ENCODE measurements at places on chromosomes 13 and 19.

- DNase-seq: no peak
Measured at GRCh38 chr13:102090532-102090931, 311.3 kb downstream of the FGF14 start.

GRCh38 chr19:49343123-49343522 lies 7.9 kb downstream of the CD37 start:
- DNase-seq: no peak

GRCh38 chr13:27973961-27974662 lies 5.0 kb upstream of the CDX2 start:
- no peak for DNase-seq

DNA sequence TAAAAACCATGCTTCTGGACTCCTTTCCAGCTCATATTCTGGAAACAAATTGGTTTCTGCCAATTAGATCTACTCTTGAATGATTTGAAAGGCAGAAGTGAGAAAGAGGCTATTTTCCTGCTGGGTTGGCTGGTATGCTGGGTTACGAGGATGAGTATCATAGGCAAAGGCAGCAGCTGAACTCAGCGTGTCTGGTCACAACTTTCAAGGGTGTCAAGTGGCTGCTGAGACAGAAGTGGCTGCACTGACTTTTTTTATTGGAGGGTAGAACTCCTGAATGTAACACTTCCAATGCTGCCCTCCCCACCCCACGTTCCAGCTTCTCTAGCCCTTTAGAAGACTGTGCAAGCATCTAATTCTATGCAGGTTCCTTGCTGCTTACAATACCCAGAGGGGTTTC lies 8.3 kb upstream of the DZIP1 start:
- no peak for DNase-seq

- peak; percentile 55 for DNase-seq
Measured at GRCh38 chr19:16247353-16248182, 49.9 kb downstream of the AP1M1 start.

GRCh38 chr19:17259118-17259780 lies 5.3 kb downstream of the USHBP1 start:
- DNase-seq: no peak

GRCh38 chr19:39299404-39299803 lies 3.2 kb downstream of the IFNL1 start:
- DNase-seq: no peak

DNA sequence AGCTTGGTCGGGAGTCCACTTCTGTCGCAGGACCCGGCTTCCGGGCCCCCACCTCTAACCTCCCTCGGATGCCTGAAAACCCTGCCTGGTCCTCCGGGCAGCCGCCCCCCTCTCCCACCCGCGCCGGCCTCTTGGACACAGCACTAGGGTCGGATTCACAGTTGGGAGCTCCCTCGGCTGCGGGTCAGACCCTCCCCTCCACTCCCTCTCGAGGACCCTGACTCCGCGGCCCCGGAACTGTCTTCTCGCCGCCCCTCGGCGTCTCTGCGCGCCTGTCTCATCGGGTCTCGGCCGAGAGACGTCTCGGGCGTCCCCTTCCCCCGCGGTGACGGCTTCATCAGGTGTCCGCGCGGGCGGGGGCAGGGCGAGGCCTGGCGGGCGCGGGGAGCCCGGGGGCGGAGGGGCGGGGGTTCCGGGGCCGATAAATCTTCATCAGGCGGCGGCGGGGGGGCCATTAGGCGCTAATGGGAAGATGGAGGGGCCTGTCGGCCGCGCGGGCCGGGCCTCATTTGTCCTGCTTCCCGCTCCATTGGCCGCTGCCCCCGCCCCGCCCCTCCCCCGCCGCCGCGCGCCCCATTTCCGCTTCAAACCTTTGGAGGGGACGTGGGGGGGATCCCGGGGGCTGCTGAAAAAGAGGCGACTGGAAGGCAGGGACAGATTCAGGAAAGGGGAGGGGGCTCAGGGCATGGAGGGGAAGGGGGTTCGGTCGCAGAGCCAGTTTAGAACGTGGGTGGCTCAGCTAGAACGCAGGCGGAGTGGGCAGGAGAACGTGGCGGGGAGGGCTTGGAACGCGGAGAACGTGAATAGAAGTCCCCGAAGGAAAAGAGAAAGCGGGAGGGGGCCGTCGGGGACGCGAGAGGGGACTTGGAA lies 11.8 kb upstream of the ERFL start:
- DNase-seq: no peak

- DNase-seq: no peak
Measured at GRCh38 chr13:112759053-112759452, 69.2 kb downstream of the ATP11A start.

DNA sequence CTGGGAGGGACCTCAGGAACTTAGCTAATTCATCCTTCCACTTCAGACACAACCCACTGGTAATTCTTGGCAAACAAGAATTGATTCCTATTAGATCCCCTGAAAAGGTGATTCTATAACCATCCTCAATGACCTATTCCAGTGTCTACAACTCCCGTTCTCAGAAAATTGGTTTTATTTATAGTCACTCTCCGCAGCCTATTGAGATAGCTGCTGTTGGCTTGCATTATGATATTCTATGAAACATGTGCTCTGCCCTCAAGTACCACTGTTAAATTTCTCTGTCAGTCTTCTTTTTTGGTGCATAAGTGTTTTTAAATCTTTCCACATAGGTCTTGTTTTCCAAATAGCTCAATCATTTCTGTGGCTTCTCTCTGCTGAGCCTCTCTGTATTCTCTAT lies 75.0 kb downstream of the CDADC1 start:
- DNase-seq: no peak

DNA sequence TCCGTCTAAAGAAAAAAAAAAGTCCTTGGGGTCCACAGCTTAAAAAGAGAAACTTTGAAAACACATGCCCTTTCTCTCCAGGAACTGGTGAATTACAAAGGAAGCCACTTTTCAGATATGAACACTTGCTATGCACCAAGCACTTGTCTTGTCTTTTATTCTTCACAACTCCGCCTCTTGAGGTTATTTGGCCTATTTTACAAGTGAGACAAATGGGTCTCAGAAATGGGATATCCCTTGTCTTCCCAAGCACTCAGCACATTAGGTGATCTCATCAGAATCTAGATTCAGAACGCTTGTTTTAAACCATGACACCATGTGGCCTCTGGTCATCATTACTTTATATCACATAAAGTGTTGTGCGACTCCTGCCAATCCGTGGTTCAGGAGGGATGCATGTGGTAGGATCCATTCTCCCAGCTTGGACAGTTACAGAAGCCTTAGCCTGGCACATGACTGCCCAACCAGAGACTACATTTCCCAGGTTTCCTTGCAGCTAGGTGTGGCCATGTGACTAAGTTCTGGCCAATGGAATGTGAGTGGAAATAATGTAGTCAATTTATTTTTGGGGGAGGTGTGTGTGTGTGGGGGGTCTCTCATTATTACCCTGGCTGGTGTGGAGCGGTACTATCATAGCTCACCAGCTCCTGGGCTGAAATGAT lies 13.9 kb downstream of the TSKS start:
- peak; percentile 28 for DNase-seq

DNA sequence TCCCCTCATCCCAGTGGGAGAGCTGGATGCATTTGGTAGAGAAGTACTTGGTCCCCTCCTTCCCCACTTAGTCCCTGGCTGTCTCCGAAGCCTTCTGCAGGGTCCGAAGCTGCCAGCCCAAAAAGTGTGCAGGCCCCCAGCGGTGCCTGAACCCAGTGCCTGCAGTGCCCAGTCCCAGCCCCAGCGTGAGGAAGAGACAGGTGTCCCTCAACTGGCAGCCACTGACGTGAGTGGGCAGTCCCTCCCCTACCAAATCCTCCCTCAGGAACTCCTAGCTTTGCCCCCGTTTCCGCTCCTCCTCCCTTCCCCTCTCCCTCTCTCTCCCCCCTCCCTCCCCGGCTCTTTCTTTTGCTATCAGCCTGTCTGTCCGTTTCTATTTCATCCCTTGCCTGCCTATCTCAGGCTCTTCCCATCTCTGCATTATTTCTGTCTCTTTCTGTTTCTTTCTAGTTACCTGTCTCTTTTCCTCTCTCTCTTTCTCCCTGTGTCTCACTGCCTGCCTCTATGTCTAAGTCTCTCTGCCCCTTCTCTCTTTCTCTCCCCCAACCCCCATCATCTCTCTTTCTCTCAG lies 1.8 kb upstream of the LTBP4 start:
- DNase-seq: no peak

- peak; percentile 30 for DNase-seq
Measured at GRCh38 chr13:50732712-50733111, 110.8 kb downstream of the DLEU7 start.

DNA sequence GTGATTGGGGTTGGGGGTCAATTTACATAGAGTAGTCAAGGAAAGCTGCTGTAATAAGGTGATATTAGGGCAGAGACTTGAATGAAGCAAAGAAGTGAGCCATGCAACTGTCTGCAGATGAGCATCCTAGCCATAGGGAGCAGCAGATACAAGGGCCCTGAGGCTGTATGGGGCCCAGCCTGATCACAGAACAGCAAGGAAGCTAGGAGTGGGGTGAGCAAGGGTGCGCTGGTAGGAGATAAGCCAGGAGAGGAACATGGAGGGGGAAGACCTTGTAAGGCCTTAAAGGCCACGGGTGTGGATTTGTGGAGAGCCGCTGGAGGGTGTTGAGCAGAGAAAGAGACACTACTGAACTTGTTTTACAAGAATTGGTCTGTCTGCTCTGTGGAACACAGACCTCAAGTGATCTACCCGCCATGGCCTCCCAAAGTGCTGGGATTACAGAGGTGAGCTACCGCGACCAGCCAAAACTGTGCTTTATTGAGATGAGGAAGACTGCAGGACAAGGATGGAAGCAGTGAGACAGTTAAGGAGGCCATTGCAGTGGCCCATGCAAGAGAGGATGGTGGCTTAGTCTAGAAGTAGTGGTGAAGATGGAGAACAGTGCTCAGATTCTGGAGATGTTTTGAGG lies 93.0 kb downstream of the ZAR1L start:
- no peak for DNase-seq

- DNase-seq: no peak
Measured at GRCh38 chr19:3638208-3639193, 11.9 kb upstream of the CACTIN start.

- DNase-seq: no peak
Measured at GRCh38 chr19:12984683-12985048, 10.6 kb upstream of the NFIX start.

DNA sequence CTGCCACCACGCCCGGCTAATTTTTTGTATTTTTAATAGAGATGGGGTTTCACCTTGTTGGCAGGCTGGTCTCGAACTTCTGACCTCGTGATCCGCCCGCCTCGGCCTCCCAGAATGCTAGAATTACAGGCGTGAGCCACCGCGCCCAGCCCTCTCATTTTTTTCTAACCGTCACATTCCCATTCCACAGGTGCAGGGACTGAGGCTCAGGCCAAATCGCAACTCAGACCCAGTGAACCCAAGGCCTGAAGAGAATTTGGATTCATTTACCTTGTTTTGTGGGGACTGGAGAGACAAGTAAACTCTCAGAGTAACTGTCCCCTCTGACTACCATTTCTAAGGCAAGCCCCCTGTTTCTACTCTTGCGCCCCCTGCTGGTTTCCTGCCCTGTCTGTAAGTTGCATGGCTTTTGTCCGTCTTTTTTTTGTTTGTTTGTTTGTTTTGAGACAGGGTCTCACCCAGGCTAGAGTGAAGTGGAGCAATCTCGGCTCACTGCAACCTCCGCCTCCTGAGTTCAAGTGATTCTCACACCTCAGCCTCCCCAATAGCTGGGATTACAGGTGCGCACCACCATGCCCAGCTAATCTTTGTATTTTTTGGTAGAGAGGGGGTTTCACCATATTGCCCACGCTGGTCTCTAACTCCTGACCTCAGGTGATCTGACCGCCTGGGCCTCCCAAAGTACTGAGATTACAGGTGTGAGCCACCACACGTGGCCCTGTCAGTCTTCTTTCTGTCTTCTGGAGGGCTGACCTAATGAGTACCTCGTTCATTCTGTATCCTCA lies 2.3 kb upstream of the STRN4 start:
- DNase-seq: peak; percentile 94

DNA sequence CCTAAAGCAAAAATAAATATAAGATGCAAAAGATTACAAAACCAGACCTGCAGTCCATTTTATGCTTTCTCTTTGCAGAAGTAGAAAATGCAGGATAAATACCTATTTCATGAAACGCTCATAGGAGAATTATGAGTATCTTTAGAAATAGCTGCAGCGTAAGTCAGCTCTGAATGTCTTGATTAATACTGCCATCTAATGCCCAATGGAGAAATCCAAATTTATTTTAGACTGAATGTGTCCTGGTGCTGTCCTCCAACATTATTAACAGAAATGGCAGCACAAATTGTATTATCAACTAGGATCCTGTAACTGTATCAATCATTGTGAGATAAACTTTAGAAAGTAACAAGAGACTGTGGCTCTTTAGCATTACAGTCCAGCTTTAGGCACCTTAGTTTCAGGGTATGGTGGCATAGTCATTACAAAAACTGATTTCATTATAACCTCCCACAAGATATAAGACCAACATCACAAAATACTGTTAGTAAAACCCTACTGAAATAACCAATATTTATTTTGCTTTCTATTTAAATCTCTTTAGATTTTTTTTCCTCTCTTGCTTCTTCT lies 162.1 kb upstream of the MIR17HG start:
- no peak for DNase-seq

GRCh38 chr13:45718063-45718462 lies 15.9 kb downstream of the CBY2 start:
- DNase-seq: peak; percentile 62

- DNase-seq: no peak
Measured at GRCh38 chr13:30479883-30480219, 14.1 kb upstream of the HMGB1 start.

GRCh38 chr19:897442-898039 lies 4.3 kb downstream of the RNU6-9 start:
- DNase-seq: no peak

- DNase-seq: no peak
Measured at GRCh38 chr19:38735257-38735686, 9.0 kb downstream of the CAPN12 start.

DNA sequence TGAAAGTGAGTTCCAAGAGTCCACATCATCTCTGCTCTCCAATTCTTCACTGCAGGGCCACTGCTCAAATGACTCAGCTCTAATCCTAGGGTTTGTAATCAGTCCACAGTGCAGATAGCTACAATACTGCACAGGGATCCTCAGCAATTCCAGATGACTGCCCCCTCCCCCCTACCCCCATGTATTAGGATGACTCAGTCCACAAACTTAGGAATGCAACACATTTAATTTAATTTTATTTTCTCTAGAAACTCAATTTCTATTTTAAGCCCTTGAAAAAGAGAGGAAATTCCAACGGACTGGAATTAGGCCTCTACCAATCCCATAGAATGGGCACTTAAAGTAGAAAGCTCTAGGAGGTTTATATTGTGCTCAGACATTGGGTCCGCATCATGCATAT lies 173.8 kb upstream of the SOX21 start:
- no peak for DNase-seq

GRCh38 chr13:67238861-67239260 lies 8.7 kb upstream of the PCDH9 start:
- no peak for DNase-seq

- no peak for DNase-seq
Measured at GRCh38 chr13:43487461-43487860, 299.3 kb downstream of the ENOX1 start.

DNA sequence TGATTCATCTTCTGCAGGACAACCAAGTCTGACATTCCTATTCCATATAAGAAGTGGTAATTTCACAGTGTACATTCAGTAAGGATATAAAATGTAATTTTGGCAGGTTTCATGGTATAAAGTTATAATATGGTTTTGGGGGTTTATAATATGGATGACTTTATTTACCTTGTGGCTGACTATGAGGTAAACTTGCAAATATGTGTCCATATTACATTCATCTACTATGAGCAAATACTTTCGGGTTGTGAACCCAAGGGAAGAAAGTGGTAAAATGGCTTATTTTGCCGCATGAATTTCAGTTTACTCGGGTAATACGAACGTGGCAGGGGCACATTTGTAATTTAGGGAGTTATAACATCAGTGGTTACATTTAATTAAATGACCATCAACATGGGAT lies 86.7 kb upstream of the TNFSF11 start:
- DNase-seq: no peak

GRCh38 chr13:82678052-82678451 lies 1204.2 kb downstream of the SLITRK1 start:
- DNase-seq: no peak
